Retinal pigment epithelial cell (primary cell): ENCODE measurements at places on chromosomes 5 and 9.

DNA sequence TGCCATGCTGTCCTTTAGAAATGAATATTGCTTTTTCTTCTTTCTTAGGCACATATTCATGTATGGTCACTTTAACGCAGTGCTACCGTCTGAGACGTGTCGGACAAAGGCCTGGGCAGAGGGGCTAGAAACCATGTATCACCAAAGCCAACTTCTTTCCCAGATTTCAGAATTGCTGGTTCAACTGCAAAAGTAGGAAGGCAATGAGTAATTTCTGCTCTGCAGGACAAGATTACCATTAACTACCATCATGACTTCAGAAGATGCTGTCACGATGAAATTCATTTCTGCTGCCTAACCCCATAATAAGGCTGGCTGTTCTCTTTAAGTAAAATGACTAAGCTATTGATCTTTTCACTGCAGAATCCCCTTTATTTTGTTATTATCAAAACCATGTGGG, 306.7 kb downstream of the PDE4D start:
- no peak for DNase-seq

- DNase-seq: no peak
Measured at GRCh38 chr5:126615286-126615685, 14.5 kb downstream of the PHAX start.

- peak; percentile 39 for DNase-seq
Measured at GRCh38 chr5:71924980-71925379, 182.3 kb upstream of the MAP1B start.

GRCh38 chr9:116391306-116391900, 237.8 kb downstream of the PAPPA start:
- no peak for DNase-seq

- DNase-seq: no peak
Measured at GRCh38 chr9:106726070-106726815, 136.7 kb upstream of the ZNF462 start.

GRCh38 chr5:5902678-5903646, 475.4 kb downstream of the MED10 start:
- DNase-seq: no peak

DNA sequence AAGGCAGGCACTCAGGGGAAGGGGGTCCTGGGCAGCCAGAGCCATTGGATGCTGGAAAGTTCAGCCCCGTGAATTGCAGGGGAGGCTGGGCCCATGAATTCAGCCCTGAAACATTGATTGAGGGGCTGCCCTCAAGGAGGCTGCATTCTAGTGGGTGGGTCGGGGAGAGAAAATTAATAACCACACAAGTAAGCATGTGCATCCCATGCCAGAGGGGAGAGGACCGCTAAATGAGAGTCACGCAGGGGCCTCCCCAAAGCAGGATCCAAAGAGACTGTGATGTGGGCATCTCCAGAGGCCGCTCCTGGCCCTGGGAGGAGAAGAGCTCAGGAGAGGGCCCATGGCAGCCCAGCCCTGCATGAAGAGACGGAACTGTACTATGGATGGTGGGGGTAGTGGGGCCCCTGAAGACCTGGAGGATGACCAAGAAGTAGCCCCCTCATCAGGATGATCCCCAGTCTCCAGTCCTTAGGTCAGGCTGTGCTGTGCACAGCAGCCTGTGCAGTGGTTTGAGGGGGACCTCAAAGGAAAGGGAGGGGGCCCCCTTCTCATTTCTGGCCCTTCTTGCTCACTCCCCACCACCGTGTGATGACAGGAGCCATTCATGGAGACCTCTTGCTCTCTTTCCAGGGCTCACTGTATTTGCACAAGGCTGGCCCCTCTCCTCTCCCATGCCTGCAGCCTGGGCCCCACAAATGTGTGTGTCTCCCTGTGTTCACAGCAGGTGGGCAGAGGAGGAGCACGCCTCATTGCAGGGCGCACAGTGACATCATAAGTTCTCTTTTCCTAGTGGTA, 233.6 kb upstream of the IRX1 start:
- DNase-seq: no peak

- no peak for DNase-seq
Measured at GRCh38 chr9:12801663-12802062, 26.8 kb downstream of the LURAP1L start.

DNA sequence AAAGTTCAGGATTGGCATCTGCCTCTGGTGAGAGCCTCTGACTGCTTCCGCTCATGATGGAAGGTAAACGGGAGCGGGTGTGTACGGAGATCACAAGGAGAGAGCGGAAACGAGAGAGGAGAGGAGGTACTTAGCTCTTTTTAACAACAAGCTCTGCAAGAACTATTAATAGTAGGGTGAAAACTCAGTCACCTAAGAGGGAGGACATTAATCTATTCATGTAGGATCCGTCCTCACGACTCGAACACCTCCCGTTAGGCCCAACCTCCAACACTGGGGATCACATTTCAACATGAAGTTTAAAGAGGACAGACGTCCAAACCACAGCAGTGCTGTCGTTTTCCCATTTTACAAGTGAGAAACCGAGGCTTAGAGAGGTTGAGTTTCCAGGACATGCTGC, 173.7 kb downstream of the SLC28A3 start:
- DNase-seq: no peak

- DNase-seq: no peak
Measured at GRCh38 chr9:121075251-121076036, 689 bp downstream of the CNTRL start.

- no peak for DNase-seq
Measured at GRCh38 chr5:125835293-125836172, 587.7 kb upstream of the GRAMD2B start.

DNA sequence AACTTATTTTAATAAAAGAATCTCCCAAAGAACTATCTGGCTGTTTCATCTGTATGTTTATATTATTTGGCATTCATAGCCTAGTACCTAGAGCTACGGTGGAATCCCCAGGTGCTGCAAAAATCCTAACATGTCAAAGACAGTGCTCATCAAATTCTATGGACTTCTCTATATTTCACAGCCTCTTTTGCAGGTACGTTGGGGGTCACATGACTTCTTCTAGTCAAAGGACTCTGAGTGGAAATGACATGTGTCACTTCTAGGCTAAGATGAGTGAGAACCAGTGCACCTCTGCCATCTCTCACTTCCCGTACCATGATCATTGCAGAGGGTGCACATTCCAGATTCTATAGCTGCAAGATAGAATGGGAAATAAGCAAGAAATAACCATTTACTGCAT, 72.5 kb upstream of the PTGER4 start:
- no peak for DNase-seq

DNA sequence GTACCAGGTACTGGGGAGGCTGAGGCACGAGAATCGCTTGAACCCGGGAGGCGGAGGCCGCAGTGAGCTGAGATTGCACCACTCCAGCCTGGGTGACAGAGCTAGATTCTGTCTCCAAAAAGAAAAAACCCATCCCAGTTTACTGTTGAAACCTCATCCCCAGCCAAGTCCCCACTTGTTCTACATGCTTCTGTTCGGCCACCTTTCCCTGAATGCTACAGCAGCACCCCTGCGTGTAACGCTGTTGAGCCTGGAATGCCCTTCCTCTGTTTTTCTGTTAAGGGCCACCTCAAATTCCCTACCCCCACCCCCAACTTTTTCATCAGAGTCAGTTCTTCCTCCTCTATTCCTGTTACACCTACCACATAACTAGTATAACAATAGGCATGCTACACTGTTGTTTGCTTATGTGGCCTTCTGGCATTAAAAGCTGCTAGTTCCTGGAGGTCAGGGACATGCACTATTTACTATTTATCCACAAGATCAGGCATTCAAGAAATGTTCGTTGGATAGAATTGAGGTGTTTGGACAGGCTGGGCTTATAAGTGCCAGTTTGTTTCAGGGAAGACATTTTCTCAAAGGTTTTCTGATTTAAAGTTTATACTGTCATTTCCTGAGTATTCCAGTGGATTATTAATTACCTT, 47.1 kb upstream of the C5orf47 start:
- no peak for DNase-seq

DNA sequence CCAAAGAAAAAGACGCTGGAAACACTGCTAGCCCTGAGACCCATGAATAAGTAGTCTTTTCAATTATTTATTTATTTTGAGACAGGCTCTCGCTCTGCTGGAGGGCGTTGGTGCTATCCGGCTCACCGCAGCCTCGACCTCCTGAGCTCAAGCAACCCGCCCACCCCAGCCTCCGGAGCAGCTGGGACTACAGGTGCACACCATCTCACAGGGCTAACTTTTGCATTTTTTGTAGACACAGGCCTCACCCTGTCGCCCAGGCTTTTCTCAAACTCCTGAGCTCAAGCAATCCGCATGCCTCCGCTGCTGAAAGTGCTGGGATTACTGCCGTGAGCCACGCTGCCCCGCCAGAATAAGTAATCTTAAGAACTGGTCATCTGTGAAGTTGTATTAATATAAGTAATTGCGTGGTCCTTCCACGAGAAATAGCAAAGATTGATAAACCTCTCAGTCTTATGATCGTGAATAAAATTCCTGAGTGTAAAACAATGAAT, 1.6 kb downstream of the ANXA2R start:
- DNase-seq: no peak

DNA sequence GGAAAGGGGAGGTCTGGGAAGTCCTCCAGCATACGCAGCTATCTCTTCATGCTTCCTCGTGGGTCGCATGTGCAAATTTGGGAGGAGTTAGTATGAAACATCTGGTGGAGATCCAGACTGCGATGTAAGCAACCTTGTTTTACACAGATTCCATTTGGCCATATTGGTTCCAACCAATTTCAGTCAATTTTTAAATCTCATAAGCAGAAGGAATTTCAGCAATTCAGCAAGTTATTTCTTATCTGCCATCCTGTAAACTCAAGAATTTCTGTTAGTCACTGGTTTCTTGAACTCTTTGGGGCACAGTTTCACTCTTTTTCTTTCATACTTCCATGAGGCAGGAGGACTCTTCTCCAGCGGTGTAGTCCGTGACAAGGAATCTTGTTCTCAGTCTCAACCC, 130.4 kb upstream of the CLINT1 start:
- peak; percentile 34 for DNase-seq

DNA sequence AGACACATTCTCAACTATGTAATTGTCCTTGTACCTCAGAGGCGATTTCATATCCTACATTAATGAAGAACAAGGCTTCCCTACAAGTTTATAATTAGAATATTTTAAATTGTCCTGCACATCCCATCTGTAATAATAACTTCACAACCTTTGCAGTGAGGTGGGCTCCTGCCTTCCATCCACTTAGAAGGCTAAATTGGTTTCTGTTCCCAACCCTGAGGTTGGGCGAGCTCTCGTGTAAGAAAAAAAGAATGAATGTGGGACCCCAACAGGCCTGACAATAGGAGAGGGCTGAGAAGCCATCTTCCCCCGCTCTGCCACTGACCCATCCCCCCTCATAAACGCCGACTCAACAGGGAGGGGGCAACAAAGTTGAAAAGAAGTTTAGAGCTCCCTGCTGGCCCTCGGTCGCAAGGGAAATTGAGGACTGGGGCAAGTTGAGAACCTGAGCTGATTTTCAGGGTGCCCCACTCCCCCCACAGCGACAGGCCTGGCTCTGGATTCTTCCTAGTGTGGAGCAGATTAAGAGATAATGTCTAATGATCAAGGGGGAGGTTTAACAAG, 9.4 kb downstream of the BARHL1 start:
- DNase-seq: no peak

GRCh38 chr9:12774861-12775678, at the start of gene LURAP1L:
Gene LURAP1L (plus strand): TSS chr9:12775020. CDS start chr9:12775716, 696 bp downstream.
- DNase-seq: peak; percentile 34

DNA sequence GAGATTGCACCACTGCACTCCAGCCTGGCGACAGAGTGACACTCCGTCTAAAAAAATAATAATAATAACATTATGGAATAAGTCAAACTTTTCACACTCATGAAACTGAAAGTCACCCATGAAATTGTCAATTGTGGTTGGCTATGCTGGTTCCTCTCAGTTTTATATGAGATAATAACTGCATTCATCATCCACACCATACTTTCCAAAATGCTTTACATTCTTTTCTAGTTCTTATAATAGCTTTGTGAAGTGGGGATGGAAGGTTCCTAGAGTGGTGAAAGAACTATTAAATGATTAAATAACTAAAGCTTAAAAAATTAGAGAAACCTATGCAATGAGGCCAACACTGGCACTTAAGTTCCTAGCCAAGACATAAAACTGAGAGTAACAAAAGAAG, 12.6 kb upstream of the ASPN start:
- DNase-seq: no peak

DNA sequence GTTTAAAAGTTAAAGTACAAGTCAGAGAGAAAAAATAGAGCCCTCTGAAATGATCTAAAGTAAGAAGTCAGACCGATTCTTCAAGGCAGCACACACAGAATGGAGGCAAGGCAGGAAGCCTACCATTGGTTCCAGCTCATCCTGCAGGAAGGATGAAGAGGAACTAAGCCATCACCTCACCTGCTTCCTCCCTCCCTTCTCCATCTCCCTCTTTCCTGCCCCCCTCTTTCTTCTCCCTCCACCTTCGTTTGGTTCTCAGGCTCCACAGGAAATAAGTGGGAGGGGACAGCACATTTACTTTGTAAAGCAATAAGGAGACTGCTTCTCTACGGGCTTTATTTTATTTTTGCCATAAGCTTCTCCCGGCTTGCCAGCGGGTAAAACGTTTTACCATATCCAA, 213.4 kb downstream of the TRIM32 start:
- DNase-seq: no peak

DNA sequence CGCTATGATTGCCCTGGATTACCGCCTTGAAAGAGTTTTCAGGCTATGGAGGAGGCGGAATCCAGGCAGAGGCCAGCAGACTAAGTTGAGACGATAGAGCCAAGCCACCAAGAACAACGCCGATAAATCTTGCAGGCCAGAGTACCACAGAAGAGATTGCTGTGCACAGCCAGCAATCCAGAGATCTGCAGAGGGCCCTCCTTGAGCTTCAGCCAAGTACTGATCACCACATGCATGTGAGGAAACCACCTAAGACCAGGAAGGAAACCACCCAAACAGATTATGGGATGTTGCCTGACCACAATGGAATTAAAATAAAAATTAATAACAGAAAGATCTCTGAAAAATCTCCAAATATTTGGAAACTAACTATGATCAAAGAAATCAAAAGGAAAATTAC, 74.9 kb downstream of the GCNT4 start:
- no peak for DNase-seq

DNA sequence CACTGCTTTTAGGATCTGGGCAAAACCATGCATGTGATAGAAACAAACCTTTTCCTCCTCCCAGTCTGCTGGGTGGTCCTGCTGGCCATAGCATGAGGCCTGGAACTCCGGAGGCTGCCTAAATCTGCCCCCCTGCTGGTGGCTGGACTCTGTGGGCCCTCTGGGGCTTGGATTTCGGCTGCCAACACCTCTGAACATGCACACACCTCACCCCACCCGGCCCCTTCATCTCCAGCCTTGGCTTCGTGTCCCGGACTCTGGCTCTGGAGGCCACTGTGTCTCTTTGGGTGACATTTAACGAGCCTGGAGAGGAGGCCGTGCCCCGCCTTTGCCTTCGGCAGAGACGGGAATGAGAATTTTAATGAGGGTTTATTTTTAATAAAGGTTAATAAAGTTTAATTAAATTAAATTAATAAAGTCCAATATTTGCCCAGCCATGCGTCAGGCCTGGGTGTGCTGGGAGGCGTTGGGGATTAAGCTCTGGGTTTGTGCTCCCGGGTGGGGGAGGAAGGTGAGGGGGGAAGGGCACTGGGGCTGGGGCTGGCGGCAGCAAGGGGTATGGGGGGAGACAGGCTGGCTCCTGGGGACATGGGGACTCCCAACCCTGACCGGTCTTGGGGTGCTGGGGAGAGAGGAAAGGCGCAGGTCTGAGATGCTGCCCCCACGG, 251.8 kb downstream of the PBX3 start:
- DNase-seq: no peak
